ENCODE measurements at places on chromosomes 13 and 19.
A peak's percentile ranks its signal among the peaks of the same experiment; 100 is the strongest.

DNA sequence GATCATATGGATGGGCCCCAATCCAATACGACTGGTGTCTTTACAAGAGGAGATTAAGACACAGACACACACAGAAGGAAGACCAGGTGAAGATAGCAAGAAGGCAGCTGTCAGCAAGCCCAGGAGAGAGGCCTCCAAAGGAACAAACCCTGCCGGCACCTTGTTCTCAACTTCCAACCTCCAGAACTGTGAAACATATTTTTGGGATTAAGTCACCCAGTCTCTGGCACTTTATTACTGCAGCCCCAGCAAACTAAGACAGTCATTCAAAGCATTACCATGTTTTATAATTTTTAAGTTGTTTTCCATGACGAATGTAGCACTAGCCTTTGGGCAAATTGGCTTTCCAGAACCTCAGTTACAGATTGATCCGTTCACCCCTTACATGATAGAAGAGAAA, 11.3 kb downstream of the STARD13 start:
- DNase-seq, result no peak

DNA sequence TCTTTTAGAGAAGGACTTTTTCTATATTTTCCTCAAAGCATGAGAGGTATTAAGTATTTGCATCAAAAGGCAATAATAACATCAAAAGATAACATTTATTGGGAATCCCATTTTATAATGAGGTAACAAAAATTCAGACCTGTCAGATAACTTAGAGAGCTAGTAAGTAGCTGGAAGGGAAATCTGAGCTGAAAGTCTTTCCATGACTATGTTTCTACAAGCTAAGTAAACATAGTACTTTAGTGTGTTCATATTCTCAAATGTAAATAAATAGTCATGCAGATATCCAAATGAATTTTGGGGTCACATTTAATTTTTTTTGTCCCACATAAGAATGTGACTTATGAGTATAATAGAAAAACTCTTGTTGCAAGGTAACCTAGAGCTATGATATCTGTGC, 87.3 kb upstream of the FBXL3 start:
- DNase-seq, result peak; percentile 40

DNA sequence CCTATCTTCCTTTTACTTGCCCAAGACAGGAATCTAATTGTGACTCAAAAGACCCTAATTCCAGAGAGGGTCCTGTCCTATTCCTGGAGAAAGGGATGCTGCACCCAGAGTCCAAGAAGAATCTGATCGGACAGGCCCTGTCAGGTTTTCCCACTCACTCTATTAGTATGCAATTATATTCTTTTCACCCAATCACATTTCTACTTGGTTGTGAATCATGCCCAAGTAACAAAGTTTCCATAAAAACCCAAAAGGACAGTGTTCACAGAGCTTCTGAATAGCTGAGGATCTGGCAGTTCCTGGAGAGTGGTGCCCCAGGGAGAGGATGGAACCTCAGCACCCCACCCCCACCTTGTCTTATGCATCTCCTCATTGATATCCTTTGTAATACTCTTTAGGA, 135.3 kb upstream of the SLITRK5 start:
- no peak for DNase-seq

DNA sequence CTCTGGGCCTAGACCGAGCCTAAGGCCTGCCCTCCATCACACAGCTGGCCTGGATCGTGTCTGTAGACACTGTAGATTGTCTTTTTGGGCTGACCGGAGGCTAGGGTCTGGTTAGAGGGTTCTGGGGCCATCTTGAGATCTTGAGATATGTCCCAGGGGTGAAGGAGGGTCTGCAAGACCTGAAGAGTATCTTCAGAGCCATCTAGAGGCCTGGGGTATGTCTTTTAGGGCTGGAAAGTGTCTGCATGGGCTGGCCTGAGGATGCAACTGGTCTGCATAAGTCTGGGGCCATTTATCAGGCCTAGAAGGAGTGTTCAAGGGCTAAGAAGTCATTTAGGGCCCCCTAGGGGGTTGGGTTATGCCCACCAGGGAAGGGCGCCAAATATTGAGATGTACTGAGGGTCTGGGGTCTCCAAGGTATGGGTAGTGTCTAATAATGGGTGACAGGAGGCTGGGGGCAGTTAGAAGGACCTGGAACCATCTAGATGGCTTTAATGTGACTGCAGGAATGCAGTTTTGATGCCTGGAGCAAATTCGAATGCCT, 555 bp downstream of the SCAF1 start:
- DNase-seq, result no peak

DNA sequence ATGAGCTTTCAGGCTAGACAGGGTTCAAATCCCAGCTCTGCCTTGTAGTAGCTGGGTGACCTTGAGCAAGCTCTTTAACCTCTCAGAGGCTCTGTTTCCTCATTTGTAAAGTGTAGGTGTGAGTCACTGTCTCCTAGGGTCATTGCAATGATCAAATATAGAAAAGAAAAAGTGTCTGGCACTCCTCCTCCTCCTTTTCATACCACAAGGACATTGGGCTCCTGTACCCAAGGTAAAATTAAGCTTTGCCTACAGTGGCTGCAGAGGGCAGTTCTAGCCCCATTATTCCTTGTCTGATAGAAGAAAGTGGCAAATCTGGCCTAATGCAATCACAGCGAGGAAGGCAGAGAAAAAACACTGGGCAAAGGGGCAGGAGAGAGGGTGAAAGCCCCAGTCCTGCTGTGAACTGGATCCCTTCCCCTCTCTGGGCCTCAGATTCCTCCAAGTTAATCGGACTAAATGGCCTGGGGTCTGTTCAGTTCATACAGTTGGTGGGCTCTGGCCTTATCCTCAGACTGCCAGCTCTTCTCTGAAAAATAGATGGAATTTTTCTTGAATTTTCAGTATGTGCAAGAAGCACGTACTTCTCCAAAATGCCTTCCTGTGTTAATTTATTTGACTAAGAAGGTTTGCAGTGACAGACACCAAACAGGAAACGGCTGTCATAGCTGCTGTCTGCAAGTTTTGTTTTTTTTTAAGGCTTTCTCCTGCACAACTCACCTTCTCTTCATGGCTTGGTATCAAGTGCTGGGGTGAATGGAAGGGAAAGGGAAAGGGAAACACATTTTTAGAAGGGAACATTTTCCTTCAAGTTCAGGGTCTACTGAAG, 35.3 kb downstream of the RGCC start:
- no peak for DNase-seq

DNA sequence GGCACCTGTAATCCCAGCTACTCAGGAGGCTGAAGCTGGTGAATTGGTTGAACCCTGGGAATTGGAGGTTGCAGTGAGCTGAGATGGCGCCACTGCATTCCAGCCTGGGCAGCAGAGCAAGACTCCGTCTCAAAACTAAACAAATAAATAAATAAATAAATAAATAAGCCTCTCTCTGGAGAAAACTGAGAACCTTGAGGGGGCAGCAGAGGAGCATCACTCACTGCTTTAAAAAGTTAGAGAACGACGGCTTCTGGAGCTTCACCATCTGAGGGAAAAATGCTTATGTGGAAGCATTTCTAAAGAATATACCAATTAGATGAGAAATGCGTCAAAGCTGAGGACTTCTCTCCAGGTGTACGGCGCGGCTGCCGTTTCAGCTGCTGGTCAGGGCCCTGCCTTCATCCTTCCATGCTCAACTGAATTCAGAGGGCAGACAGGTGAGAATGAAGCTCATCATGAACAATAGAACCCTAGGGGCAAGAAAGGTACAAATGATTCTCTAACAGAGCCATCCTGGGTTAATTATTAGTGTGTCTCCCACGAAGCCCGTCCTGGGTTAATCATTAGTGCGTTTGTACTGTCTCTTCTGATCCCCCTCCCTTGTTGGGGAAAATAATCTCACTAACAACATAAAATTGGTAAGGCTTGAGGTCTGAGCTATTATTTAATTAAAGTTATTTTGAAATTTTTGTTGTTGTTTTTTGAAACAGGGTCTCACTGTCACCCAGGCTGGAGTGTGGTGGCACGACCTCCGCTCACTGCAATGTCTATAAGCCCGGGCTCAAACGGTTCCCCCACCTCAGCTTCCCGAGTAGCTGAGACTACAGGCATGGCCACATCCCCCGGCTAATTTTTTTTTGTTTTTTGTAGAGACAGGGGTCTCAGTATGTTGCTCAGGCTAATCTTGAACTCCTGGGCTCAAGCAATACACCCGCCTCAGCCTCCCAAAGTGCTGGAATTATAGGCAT, 80.1 kb downstream of the IPO5 start:
- DNase-seq, result peak; percentile 79

- DNase-seq, result no peak
Measured at GRCh38 chr13:97110936-97111335, 111.2 kb upstream of the MBNL2 start.

- DNase-seq, result no peak
Measured at GRCh38 chr13:40169476-40169875, 497.0 kb downstream of the FOXO1 start.

- DNase-seq, result no peak
Measured at GRCh38 chr13:87677496-87678371, 6.6 kb downstream of the SLITRK5 start.

- DNase-seq, result no peak
Measured at GRCh38 chr13:103130681-103131210, 64.5 kb upstream of the SLC10A2 start.

DNA sequence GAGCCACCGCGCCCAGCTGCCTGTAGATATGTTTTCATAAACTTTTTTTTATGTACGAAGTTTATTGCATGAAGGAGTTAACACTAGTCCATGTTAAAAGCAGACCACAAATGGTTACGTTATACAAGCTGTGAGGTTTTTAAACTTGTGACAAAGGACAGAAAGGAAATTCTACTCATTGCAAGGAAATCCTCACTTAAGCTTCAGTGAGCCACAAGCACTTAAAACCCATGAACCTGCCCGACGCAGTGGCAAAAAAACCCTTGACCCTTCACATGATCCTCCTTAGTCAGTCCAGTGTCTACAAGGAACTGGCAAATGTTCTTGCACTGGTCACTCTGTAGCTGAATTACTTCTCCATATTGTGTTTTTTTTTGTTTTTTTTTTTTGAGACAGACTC, 4.2 kb downstream of the MPND start:
- no peak for DNase-seq
